ENCODE measurements at places on chromosomes 2 and 18. TPM values are rescaled to one million over a fixed set of nuclear protein-coding genes. Genes with fewer than 3 reads are reported as not detected.

Gene ANKRD62
- not detected for total RNA-seq

Gene FAP
- total RNA-seq = 6.9 TPM

Gene DUSP19
- total RNA-seq = 1.00 TPM

Gene MYO5B
- 95.2 TPM for total RNA-seq

Gene SLC38A11
- not detected for total RNA-seq

Gene OBSL1
- total RNA-seq = 68.4 TPM

Gene ABHD1
- total RNA-seq = 0.11 TPM

Gene MTCL1
- 17.9 TPM for total RNA-seq

Gene XIRP2
- total RNA-seq = not detected
